ENCODE measurements at places on chromosomes 11 and 22. TPM values are rescaled to one million over a fixed set of nuclear protein-coding genes. Genes with fewer than 3 reads are reported as not detected.

- no peak for DNase-seq
Measured at GRCh38 chr11:12451179-12451814, 73.9 kb downstream of the PARVA start.

DNA sequence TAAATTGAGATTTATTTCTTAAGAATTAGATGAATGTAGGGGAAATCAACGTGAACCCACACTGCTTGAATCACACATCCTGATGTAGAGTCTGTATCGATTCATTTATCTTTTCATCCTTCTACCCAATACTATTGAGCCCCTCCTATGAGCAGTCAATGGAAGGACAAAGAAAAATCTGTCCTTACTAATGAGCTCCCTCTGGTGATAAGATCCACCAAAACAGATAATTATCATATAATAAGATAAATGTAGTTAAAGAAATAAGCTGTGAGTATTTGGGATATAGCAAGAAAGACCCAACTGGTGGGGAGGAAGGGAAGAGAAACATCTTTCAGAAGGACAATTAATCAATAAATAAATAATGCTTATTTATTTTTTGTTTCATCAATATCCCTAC, 385.1 kb upstream of the CCDC90B start:
- DNase-seq = no peak

- no peak for DNase-seq
Measured at GRCh38 chr22:44676441-44677352, 25.3 kb upstream of the PRR5 start.

DNA sequence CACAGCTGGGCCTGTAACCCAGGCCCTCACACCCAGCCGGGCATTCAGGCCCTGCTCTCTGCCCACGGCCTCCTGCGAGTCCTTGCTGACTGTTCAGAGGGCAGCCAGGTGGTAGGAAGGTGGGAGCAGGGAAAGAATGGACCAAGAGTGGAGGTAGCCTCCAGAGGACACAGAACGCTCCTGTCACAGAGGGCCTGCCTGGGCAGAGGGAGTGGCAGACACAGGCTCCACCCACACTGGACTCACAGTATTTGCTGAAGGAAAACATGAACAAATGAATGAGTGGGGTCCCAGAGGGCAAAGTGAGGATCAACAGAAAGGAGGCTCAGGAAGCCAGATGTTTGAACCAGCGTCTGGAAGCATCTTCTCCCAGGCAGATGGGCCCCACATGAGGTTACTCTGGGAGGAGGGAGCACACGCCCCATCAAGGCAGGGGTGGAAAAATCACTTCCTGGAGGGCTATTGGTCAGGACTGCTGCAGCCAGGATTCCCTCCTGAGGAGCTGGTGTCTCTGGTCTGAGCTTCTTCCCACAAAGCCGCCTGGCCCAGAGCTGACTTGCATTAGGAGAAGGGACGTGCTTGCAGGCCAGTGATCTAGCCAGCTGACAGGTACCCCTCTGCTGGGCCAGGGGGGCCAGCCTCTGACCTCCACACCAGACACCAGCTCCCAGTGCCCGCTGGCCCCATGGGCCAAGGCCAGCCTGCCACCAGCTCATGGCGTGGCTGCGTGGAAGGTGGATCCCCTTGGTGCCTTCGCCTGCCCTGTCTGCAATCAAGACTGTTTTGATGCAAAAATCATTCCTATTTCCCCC, 84.0 kb downstream of the THAP12 start:
- DNase-seq = no peak

- DNase-seq = no peak
Measured at GRCh38 chr11:100861212-100861611, 174.1 kb downstream of the ARHGAP42 start.

DNA sequence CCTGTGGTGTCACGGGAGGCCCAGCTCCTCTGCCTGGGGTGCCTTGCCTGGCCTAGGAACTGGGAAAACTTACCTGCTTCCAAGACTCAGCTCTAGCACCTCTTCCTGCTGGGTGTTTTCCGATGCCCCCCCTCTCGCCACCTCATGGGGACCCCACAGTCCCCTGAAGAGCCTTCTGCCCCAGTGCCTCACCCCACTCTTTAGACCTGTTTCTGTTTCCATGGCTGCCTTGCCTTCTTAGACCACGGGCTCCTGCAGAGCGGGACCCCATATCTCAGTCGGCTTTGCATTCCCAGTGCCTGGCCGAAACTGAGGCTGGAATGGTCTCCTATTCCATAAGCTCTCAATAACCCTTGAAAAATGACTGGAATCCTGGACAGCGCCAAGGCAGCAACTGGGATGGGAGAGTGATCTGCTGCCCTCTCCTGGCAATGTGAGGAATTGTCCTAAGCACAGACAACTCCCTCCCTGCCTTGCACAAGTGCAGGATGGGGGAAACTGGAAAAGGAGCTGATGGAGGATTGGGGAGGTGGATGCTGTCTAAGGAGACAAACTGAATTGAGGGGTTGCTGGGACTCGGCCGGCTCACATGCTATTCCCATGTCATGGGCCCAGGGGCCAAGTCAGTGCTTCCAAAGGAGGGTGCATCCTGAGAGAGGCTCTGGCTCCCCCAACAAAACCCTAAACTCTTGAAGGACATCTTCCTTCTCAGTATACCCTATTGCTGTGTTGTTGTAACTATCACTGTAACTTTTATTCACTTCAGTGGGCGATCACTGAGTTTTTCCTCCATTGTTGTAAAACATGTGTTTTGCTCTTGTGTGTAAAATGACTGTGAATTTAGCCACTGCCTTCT, 26.6 kb upstream of the IL17RA start:
- no peak for DNase-seq

GRCh38 chr11:33987545-33987944, 64.0 kb upstream of the CAPRIN1 start:
- no peak for DNase-seq

DNA sequence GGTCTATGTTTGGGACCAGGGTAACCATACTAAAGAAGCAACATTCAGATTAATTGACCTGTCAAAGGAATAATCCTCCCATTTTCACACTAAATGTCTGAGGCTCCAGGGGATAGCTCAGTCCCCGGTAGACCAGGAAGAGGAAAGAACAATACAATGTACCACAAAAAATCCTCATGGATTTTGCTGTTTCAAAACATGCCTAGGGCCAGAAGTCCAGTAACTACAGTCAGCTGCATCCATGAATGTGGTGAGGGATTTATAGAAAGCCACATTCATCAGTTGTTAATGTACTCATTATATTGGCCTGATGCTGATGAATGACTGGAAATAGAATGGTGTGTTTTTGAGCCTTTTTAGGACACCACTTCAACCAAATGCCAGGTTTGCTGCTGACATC, 6.9 kb upstream of the ETS1 start:
- DNase-seq = no peak

- DNase-seq = no peak
Measured at GRCh38 chr11:7573558-7574296, 59.9 kb downstream of the PPFIBP2 start.

DNA sequence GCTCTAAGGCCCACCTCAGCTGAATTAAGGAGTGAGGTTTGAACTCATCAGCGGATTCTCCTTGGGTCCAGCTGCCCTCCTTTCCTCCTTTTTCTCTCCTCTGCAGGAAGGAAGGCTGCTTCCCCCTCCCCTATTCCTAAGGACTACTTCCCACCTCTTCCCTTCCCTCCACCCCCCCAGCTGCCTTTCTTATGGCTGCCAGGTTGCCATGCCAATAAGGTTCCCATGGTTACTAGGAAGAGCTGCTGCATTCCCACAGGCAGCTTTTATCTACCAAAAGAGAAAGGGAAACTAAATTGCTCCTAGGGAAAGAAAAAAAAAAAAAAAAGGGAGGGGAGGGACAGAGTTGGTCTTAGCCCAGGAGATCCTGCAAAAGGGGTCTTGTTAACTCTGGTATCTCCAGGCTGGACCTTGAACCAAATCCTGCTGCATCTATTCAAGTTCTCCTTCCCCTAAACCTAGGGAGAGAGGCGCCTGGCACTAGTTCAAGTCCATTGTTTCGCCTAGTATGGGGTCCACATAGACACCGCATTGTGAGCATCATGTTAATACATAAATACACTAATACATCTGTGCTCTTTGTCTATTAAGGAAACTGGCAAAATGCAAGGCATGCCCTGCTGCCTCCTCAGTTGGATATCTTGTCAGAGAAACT, 21.2 kb upstream of the FEZ1 start:
- no peak for DNase-seq

GRCh38 chr11:33157103-33158027, 3.9 kb downstream of the CSTF3 start:
- no peak for DNase-seq

- DNase-seq = no peak
Measured at GRCh38 chr11:73287400-73288101, 15.4 kb downstream of the P2RY6 start.

- no peak for DNase-seq
Measured at GRCh38 chr11:114228435-114229411, 67.5 kb upstream of the NNMT start.

DNA sequence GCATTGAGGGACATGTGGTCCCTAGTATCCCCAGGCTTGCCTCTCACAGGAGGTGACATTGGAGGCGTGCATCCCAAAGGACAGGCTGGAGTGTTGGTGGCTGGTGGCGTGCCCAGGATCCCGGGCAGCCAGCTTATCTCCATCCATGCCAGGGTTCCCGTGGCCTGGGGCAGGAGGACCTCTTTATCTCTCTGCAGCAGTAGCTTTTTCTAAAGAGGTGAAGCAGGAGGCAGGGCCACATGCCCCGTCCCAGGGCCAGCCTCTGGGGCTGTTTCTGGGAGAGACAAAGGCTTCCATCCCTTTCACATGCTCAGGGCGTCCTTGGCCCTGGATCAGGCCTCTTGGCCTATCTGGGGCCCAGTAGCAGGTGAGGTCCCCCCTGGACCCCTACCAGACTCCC, 19.7 kb downstream of the PARVG start:
- DNase-seq = no peak

GRCh38 chr11:81002374-81002773, 1561.5 kb upstream of the TENM4 start:
- DNase-seq = no peak

DNA sequence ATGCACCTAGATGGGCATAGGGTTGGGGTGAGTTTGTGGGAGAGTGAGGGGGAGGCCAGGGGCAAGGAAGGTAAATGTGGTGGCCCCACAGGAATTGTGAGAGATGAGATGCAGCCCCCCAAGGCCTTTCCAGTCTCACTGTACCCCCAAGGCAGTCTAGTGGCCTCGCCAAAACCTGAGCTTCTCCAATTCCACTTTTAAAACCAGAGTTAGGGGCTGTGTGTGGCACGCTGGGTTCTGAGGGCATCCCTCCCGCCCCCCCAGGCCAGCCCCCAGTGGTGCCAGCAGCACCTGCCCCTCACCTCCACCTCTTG, 40.4 kb downstream of the KCNC1 start:
- no peak for DNase-seq

- no peak for DNase-seq
Measured at GRCh38 chr22:30073743-30074142, 6.5 kb upstream of the HORMAD2 start.

DNA sequence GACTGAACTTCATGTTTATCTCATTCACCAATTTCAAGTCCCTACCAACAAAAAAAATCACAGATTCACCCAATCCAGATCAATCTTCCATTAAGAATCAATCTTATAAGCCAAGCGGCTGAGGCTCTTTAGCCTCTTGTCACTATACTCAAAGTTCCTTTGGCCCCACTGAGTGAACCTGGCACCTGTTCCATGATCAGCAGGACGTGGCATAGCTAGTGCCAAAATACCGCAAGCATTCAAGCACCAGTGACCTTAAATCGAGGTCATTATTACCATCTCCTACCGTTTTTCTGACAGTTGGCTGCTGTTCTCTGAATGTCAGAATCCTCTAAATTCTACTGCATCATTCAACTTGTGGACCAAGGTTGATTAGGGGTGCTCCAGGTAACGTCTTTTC, 141.2 kb downstream of the CADM1 start:
- DNase-seq = no peak

Gene CLMP
- 47.9 TPM for total RNA-seq

Gene ANO1
- 17.5 TPM for total RNA-seq

Gene MOGAT2
- not detected for total RNA-seq

Gene SH3BP1
- 33.8 TPM for total RNA-seq

Gene APLP2
- 215 TPM for total RNA-seq

Gene ZBTB16
- 11.6 TPM for total RNA-seq

Gene SLC6A5
- total RNA-seq = not detected

Gene TENM4
- 39.3 TPM for total RNA-seq

Gene OR10S1
- total RNA-seq = not detected

Gene RHOD
- total RNA-seq = 208 TPM

Gene PARVG
- 26.1 TPM for total RNA-seq
